Fibroblast of skin of scalp (primary cell): ENCODE measurements at places on chromosomes 12 and 14.

DNA sequence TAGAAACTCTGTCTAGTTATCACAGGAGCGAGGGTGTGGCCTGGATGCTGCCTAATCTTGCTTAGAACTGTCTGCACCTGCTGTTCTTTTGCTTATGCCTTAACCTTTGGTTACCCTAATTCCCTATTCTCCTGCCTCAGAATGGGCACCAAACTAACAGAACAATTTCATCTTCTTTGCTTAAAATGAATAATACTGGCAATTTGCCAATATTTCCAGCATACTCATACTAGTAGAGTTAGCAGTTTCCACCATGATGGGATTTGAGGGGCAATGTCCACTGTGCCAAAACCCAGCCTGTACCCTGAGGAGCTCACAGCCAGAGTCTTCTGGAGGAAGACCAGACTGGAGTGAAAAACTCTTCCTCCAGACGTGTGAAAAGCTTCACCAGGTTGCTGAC lies 136.4 kb downstream of the RPS29 start:
- no peak for DNase-seq

- DNase-seq = no peak
Measured at GRCh38 chr14:67765192-67765834, 51.1 kb downstream of the ZFYVE26 start.

- peak; percentile 70 for DNase-seq
Measured at GRCh38 chr12:95908573-95908972, 33.8 kb downstream of the CCDC38 start.

DNA sequence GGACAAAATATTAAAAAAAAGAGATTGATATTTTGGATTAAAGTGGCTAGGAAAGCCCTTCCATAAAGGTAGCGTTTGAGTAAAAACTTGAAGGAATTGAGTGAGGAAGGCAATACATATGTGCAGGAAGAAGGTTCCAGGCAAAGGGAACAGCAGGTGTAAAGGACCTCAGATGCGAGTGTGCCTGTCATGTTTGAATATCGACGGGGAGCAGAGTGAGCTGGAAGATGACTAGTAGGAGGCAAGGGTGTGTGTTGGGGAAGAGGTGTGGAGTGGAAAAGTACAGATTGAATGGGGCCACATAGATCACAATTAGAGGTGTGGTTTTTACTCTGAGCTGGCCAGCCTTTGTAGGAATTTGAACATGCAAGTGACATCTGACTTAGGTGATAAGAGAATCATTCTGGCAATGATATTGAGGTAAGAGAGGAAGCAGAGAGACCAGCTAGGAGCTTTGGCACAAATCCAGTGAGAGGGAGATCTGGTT lies 15.0 kb upstream of the FBXO33 start:
- DNase-seq = no peak

GRCh38 chr12:127621366-127621765 lies 645.6 kb upstream of the TMEM132C start:
- no peak for DNase-seq

DNA sequence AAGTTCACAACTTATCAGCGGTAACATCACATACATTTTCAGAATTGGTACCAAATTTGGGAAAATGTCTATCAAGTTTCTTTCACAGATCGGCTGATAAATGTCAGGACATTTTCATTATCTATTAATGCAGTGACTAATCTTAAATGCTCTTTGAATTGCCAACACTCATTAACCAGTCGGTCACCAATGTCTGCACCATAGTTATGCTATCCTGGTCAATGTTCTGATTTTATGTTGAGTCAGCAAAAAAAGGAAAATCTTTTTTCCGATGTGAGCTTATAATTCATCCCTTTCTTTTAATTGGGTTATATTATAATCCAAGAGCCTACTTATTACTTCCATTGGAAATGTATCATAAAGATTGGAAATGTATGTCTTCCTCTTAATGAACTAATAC lies 77.2 kb downstream of the NTF3 start:
- DNase-seq = no peak

DNA sequence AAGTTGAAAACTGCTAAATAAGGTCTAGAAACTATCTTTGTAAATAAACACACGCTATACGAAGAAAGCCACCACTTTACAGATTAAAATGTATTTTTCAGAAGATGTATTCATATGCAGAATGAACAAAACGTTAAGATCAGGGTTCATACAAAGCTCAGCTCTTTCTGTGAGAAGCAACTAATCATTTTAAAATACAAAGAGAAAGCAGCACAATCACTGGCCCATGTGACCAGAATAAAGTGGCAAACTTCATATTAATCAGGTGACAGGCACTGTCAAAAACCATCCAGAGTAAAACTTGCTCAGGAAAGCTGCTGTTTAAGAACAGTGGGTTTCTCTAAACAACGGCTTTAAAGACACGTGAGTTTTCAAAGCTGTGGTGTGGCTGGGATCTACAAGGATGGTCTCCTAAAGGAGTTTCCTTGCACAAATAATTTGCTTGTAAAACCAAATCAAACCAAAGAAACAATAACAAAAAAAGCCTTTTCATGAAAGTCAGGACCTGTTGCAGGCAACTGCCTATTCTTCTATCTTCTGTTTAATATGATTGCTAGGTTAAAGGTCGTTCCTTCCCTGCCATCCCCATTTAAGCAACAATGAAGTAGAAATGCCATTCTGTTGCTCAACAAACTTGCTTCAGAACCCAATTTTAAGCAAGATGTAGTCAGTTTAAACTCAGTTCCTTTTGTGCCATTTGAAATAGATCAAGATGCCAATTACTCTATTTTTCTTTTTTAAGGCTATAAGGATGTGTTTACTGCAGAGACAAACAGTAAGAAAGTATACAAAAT lies 22.3 kb downstream of the SEL1L start:
- no peak for DNase-seq

GRCh38 chr12:32644431-32644830 lies 34.7 kb upstream of the DNM1L start:
- no peak for DNase-seq

GRCh38 chr14:92880851-92881250 lies 42.1 kb upstream of the CHGA start:
- peak; percentile 15 for DNase-seq

- DNase-seq = no peak
Measured at GRCh38 chr14:58129208-58129607, 22.8 kb downstream of the ARMH4 start.

DNA sequence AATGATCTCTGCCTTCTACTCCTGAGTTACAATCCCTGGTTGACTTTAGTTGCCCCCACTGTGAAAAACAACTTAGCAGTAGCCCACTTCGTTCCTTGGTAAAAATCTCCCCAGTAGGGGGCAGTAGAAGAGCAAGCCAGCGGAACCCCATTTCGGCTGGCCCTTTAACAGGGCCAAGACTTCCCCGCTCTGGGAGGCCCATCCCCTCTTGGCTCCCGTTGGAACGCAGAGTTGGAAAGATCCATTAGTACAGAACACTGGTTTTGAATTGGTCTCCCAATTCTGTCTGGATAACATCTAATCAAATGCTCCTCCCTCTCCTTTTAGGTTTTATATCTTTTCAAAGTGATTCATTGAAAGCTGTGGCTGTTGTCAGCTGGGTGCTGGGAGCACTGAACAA lies 1133.3 kb downstream of the BCL11B start:
- peak; percentile 38 for DNase-seq

- DNase-seq = no peak
Measured at GRCh38 chr12:132527883-132528264, 37.9 kb downstream of the FBRSL1 start.

GRCh38 chr12:112468046-112468445 lies 49.3 kb downstream of the PTPN11 start:
- DNase-seq = no peak

DNA sequence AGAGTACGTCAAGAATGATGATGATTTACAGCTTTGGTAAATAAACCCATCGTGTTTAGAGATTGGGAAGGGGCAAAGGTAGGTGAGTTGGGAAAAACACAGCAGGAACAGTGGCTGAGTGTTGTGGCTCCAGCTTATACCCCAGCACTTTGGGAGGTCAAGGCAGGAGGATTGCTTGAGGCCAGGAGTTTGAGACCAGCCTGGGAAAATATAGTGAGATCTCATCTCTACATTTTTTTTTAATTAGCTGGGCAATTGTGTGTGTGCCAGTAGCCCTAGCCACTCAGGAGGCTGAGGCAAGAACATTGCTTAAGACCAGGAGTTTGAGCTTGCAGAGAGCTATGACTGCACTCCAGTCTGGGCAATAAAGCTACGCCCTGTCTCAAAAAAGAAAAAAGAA lies 77.1 kb downstream of the RASSF9 start:
- no peak for DNase-seq

DNA sequence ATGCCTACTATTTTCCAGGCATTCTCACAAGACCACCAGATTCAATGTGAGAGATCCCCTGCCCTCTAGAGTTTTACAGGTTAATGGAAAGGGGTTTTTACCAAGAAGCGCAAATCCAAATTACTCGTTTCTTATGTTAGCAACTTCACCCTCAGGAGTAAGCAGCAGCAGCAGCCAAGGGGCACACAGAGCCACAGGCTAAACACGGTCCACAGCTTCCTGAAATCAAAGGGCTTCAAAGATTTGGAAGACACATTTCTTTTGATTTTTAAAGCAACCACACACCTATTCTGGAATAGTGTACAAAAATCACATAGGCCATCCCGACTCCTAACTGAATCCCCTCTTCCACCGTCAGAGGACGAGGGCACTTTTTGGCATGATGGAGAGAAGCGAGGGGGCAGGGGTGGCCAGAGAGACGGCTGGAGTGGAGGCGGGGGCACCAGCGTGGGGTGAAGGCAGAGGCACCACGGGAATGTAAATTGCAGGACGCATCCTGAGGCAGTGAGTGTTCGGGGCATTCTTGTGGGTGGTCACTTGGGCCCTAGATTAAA lies 107.0 kb downstream of the ARF6 start:
- DNase-seq = no peak

- DNase-seq = no peak
Measured at GRCh38 chr12:6312529-6313325, 2.2 kb downstream of the PLEKHG6 start.

GRCh38 chr12:3091382-3092241 lies 14.4 kb downstream of the TSPAN9 start:
- DNase-seq = no peak

DNA sequence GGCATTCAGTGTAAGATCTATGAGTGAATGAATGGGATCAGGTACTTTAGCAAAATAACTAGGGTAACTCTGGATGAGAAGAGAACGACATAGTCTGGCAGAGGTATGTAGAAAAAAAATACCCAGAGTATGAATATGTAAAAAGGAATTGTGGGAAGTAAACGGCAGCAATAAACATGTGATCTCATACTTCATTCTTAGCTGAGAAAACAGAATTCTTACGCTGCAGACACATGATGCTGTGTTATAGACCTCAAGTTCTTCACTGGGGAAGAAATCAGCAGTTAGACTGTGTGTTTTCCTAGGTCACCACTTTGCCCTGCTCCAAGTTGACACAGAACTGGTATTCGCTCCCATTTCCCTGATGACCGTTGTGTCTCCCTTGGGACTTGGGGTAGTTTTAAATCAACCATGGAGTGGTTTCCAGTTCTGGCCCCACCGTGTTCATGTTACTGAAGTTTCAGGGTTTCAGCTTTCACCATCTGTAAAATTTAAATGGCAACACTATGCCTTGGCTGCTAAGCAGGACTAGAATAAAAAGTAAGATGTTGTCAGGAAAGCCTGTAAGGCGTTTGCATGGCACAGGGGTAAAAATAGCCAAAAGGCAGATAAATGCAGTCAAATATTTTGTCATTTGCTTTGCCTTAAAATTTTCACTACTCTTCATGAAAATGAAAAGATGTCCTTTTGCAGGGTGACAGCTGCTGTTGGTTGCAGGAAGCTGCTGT lies 223.7 kb downstream of the PELI2 start:
- peak; percentile 60 for DNase-seq

GRCh38 chr12:69949311-69950002 lies 124.4 kb downstream of the MYRFL start:
- no peak for DNase-seq
